ENCODE measurements at places on chromosomes 2 and 18.

DNA sequence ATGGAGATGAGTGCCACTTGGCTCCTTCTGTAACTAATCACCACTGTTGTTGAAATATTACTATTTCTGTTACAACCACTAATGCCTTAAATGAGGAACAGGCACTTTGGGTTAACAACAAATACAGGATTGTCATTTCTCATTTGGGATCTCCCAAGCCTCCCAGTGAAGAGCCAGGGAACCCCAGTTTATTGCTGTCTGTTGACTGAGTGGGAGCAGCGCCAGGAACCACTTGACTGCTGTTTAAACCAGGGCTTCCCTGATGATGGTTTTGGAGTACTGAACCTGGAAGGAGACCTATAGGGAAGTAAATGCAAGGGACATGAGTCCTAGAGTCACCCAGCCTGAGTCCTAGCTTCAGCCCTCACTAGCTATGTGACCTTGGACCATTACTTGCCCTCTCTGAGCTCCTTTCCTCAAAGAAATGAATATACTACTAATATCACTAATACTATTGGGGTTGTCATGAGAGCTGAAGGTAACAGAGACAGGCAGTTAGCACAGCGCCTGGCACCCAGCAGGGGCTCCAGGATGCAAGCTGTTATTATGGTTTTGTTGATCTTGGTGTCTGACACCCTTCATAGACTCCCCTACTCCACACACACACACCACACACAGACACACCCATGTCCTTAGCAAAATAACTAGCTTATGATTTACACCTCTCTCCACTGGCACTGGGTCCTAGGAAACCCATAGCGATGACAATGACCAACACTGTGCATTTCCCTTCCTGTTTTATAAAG lies 104.2 kb upstream of the FZD7 start:
- no peak for DNase-seq

GRCh38 chr18:64409511-64409910 lies 260.6 kb upstream of the LINC00305 start:
- no peak for DNase-seq

- no peak for DNase-seq
Observed at GRCh38 chr2:63132020-63132419, 81.4 kb downstream of the OTX1 start.

- DNase-seq: no peak
Observed at GRCh38 chr2:25339211-25339674, 2.5 kb downstream of the DNMT3A start.

- no peak for DNase-seq
Observed at GRCh38 chr2:76688732-76689131, 833.4 kb downstream of the LRRTM4 start.

DNA sequence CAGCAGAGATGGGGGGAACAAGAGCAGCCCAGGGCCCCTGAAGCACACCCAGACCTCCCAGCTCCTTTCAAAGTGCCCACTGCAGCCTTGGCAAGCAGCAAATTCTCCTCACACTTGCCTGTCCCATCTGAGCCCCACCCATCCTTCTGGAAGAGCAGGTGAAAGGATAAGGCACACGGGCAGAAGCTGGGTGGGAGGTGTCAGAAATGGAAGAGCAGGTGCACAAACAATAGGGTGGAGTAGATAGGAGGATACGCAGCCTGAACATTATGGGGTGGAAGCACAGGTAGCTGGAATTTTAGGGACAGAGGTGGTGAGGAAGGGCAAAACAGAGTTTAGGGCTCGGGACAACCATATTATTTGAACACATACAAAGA lies 69.2 kb downstream of the TNS1 start:
- no peak for DNase-seq

DNA sequence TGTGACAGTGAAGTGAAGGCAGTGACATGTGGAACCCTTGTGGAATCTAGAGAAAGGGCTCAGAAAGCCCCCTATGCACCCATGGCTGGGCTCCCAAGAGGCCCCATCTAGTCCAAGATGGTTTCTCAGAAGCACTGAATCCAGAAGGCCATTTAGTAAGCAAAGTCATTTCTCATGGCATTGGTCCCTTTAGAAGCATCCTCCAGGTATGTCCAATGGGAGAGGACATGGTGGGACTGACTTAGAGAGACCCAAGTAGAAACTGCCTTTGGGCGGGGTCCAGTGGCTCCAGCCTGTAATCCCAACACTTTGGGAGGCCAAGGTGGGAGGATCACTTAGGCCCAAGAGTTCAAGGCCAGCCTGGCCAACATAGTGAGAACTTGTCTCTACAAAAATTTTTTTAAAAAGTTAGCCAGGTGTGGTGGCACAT lies 72.5 kb upstream of the RMDN2 start:
- no peak for DNase-seq

DNA sequence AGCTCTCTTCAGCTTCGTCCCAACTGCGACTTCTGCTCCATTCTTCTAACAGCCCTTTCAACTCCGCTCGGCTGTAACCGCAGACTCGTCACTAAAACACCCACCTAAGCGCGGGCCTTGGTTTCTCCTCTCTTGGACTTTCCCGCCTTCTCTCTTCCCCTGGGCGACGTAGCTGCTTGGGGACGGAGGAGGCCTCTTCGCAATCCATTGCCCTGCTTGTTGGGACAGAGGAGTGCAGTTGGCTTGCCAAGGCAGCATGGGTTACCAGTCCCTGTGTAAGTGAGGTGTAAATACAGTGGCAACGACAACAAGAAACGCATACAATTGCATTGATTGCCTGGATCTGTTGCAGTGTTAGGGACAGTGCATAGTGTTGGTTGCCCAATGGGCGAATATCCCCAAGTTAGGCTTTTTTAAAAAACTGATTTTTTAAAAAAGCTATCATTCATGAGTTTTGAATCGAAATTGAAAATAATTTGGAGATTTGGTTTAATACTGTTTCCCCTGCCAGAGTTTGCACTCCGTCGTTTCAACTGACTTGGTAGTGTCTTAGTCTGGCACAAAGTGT lies 484 bp upstream of the DARS1 start:
- DNase-seq: peak; percentile 61

GRCh38 chr2:240160291-240161086 lies 20.0 kb upstream of the OTOS start:
- DNase-seq: no peak

GRCh38 chr2:103784261-103784660 lies 1022.4 kb downstream of the TMEM182 start:
- no peak for DNase-seq

GRCh38 chr2:8669157-8669817 lies 12.6 kb upstream of the ID2 start:
- no peak for DNase-seq

DNA sequence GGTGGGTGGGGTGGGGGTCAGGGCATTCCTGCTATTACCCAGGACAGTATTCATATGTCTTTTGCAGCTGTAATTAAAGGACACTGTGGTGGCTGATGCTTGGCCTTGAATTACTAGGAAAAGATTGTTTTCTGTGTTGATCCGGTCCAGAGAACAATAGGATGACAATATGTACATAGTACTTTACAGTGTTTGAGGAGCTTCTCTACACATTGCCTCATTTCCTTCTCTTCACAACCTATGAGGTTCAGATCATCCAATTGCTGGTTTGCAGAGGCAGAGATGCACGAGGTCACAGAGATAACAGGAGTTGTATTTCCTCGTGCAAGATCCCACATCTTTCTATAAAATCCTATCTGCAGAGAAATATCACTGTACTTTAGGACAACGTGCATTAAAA lies 119.5 kb downstream of the LIPG start:
- DNase-seq: no peak

DNA sequence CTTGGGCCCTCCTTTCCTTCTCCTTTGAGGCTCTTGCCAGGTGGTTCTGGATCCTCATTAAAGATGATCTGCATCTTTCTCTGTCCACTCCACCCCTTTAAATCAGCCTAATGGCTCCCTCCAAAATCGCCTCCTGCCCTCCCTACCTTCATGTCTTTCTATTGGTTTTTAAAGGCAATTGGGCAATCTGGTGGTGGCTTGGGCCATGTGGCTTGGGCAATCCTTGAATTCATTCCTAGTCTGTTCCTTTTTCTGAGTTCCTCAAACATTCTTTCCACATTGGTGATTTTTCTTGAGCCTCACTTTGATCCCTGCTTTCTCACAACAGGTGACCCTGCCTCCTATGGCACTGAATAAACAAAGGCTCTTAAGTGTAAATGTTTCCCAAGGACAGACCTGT lies 266.2 kb upstream of the REV1 start:
- DNase-seq: no peak

DNA sequence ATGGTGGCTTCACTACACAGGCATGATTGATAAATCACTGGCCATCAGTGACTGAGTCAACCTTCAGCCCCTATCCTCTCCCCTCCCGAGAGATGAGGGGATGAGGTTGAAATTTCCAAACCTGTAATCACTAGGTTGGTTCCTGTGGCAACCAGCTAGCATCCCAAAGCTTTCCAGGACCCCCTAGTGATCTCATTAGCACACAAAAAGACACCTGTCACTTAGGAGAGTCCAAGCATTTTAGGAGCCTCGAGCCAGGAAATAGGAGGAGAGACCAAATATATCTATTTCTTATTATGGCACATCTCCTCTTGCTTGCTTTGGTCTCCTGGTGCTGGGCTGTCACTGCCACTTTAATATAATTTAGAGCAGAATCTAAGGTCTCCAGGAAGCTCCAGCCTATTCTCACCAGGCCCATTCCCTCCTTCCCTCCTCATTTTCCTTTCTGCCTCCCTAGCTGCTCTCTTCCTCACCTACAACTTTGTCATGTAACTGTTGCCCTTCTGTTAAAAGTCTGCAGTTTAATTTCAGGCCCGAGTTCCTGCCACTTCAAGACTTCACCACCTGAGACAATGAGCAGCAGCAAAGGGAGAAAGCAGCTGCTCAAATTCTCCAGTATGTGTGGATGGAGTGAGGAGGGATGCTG lies 33.2 kb upstream of the NAB1 start:
- no peak for DNase-seq

DNA sequence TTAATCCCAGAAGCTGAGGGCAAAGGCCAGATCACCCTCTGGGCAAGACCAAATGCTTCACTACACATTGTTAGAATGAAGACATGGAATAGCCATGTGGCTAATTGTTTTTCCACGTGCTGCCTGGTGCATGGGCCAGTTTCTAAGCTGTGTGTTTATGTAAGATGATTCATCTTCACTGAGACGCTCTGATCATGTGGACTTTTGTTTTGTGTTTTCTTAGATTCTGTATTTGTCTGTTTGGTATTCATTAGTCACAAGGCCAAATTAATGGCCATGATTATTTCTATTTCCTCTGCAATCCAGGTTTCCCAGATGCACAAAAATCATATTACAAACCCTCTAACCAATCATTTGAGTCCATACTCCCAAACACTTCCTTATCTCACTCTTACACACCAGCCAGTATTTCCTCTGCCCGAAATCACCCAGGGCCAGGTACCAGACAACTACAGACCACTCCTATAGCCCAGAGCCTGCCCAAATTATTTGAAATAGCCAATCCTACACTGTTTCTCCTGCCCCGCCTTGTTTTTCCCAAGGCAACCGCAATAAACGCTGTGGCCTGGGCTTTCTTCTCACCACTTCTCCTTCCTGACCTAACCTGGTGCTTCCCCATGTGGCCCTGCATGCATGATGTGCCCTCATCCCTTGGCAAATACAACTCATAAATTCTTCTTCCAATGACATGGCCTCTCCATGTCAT lies 94.2 kb upstream of the SP3 start:
- no peak for DNase-seq

GRCh38 chr2:192655916-192656315 lies 461.2 kb upstream of the TMEFF2 start:
- no peak for DNase-seq

DNA sequence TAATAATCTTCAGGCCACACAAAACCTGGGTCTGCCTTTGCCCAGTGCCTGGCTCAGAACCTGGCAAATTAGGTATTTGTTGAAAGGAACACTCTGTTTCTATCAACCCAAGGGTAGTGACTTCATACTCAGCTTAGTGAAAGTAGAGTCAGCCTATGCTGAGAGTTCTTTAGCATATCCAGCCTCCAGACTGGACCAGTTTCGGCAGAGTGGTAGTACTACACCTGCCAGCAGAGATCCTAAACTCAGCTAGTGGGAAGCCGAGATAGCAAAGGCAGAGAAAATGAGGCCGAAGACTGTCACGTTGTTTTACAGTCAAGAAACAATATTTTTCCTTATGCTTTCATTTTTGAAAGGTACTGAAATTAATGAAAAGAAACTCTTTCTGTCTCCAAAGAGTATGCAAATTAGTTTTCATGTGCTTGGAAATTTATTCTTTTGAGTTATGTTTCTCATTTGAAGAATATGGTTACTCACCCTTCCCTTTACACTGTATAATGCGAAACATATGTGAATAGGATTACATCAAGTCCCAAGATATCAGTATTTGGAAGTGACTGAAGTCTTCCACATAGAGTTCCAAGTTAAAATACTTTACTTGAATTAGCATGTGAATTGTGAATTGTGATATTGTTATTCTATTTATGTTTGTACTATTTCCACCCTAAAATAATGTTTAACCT lies 52.2 kb upstream of the UGP2 start:
- no peak for DNase-seq

DNA sequence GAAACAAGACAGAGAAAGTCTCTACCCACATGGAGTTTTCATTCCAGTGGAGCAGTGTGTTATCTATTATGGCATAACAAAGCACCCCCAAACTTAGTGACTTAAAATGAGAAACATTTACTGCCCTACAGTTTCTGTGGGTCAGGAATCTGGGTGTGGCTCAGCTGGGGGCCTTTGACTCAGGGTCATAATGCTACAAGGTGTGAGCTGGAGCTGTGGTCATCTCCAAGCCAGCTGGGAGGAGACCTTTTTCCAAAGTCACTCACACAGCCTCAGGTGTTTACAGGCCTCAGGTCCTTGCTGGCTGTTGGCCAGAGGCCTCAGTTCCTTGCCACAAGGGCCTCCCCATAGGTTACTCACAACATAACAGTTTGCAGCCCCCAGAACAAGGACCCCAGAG lies 169.2 kb downstream of the ETAA1 start:
- no peak for DNase-seq

GRCh38 chr2:21301871-21302455 lies 178.2 kb downstream of the TDRD15 start:
- DNase-seq: no peak

Measured in activated CD8-positive, alpha-beta memory T cell treated with anti-CD3 and anti-CD28 coated beads for 4 hours (primary cell).